ENCODE measurements at places on chromosomes 7 and 10.

DNA sequence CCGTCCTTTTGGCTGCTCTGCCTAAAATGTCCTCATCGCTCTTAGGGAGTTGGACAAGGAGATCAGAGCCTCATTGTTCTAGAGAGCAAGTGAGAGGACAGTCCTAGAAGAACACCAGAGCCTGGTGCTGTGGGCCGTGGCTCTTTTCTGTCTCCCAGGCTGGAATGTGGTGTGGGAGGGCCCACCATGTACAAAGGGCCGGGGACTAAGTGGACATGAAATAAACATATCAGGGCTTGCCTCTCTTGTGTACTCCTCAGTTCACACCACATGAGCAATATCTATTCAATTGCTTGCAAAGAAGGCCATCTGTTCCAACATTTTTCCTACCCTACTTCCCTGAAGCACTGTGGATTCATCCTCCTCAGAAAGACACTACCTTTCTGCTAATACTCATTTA is 510.4 kb downstream of the SUGCT start:
- DNase-seq: no peak

DNA sequence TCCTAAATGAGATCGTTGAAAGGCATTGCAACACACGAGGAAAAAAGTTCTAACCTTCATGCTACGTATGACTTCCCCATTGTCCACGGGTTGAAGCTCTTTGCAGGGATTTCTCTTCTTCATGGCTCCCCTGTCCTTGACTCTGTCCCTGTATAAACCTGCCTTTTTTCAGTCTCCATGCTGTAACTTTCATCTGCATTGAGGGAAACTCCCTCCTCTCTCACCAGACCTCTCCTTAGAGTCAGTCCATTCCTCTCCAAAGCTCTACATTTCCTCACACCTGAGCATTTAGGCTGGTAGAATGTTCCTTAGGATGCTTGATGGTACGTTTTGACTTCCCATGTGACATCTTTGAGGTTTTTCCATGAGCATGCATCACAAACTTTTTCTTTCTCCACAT is 134.2 kb upstream of the FAM171A1 start:
- no peak for DNase-seq

DNA sequence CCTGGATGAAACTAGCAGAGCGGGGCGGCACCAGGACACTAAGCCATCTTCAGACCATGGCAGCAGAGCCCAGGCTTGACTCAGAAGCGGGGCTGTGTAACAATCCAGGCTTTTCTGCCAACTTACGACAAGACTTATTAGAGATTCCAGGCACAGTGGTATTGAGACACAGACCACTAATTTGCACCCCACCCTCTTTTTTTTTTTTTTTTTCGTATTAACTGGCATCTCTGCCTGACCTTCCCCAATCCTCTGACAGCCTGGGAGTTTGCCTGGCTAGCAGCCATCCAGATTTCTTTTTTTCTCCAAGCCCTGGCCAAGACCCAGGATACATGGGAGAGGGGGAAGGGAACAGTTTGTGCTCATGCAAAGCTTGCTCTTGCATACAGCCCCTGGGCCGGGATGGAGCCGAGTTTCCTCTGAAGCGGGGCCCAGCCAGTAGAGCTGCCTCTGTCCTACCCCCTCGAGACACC is 182.4 kb downstream of the PLXNA4 start:
- DNase-seq: no peak

GRCh38 chr10:90889636-90890035 is 17.9 kb downstream of the RPP30 start:
- no peak for DNase-seq

DNA sequence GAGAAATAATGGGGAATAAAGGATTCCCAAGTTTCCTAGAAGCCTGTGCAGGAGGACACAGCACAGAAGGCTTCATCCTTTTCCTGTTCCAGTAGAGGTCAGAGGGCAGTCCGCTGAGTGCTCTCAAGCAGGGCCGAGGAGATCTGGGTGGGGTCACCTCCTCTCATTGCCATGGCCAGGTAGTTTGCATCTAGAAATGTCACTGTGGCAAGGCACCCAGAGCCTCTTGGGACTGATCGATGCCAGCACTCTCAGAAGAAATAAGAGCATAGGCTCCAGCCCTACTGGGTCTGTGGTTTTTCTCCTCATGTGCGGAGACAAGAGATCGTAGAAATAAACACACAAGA is 7.9 kb downstream of the NUB1 start:
- no peak for DNase-seq

DNA sequence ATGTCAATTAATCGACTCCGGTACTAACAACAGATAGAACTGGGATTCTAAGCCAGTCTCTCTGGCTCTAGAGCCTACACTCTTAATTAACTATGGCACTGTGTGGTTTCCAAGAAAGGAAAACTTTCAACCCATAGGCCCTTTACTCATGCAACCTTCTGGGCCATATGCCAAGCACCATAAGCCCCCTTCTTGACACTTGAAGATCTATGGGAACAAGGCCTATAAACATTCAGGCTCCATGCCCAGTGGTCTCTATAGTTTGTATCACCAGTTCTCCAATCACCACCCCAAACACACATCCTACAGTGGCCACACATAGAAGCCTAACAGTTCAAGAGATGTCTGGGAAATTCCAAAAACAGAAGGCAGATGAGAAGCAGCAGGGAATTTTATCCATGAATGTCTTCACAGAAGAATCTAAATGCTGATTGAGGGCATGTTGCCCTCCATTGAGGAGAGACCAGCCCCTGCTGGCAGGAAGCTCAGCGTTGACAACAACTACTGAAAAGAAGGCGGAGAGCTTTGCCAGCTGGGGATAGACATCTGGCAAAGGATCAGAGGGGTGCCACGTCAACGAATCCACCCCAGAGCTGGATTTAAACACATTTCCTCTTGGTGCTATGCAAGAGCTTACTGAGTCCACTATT is 64.4 kb downstream of the GRM3 start:
- no peak for DNase-seq

- no peak for DNase-seq
Observed at GRCh38 chr7:157482025-157482424, 145.2 kb downstream of the DNAJB6 start.

- no peak for DNase-seq
Observed at GRCh38 chr10:58695022-58695421, 182.3 kb downstream of the BICC1 start.

- DNase-seq: no peak
Observed at GRCh38 chr10:66627156-66627555, 298.7 kb upstream of the LRRTM3 start.

- DNase-seq: no peak
Observed at GRCh38 chr7:44390701-44391100, 65.3 kb upstream of the CAMK2B start.

GRCh38 chr7:84187813-84188510 is 6.6 kb downstream of the SEMA3A start:
- DNase-seq: no peak

DNA sequence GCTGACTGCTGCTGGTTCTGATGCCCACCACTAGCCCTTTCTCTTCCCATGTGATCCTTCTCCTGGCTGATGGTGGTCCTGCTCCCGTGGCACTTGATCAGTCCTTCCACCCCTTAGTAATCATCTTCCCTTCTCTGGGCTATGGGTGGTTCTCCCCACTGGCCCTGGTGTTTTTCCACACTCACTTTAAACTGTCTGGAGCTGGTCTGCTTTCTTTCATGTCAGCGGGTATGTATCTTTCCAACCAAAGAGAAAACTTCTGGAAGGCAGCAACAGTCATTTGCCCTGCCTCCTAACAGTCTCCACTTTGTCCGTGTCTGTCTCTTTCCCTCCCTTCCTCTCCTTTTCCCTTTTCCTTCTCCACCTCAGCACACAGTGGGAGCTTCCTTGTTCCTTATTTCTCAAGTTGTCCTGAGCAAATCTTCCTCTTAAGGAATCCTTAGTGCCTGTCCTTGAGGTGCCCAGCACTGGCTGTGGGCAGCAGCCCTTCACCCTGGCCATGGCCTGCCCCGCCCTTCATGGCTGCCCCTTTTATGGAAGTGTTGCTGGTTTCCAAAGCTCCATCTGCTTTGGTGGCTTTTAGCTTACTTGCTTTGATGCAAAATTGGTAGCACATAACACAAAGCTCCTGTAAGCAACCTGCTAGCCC is 189.0 kb downstream of the TCF7L2 start:
- DNase-seq: no peak

GRCh38 chr7:925601-926000 is 28.9 kb downstream of the ADAP1 start:
- DNase-seq: no peak

GRCh38 chr10:110500515-110500905 is 2.8 kb downstream of the DUSP5 start:
- no peak for DNase-seq

DNA sequence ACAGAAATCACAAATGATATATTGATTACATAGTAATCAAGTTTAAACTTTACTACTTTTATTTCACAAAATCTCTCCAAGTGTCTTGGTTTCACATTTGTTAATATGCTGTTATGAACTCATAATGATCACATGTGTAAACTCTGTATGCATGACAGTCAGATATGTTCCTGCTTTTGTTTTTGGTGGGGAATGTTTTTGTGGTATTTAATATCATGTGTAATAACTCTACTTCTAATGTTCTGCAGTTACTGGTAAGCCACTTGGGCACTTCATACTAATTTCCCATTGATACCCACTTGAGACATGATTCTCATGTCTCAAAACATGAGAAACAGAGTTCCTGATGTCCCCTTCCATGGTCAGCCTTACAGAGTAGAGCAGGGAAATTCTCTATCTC is 109.1 kb upstream of the INHBA start:
- DNase-seq: no peak

GRCh38 chr10:111246814-111247452 is 170.1 kb downstream of the ADRA2A start:
- no peak for DNase-seq

DNA sequence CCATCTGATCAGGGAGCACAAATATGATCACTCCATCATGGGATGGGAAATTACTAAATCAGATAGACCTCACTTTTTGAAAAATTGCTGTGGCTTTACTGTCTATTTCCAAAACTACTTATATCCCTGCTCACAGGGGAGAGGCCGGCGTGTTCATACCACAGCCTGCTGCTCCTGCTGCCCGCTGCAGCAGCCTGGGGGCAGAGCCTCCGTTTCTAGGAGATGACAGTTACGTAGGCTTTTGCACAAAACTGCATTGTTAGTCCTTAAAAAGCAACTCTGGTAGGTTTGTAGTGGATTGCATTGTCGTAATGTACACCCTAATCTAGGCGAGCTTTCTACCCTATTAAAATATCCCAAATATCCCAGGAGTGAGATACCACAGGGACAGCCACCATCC is 203.7 kb downstream of the EBF3 start:
- no peak for DNase-seq

GRCh38 chr7:105309235-105310169 is 79.2 kb downstream of the SRPK2 start:
- no peak for DNase-seq

GRCh38 chr10:83574770-83575169 is 564.5 kb upstream of the GHITM start:
- no peak for DNase-seq

DNA sequence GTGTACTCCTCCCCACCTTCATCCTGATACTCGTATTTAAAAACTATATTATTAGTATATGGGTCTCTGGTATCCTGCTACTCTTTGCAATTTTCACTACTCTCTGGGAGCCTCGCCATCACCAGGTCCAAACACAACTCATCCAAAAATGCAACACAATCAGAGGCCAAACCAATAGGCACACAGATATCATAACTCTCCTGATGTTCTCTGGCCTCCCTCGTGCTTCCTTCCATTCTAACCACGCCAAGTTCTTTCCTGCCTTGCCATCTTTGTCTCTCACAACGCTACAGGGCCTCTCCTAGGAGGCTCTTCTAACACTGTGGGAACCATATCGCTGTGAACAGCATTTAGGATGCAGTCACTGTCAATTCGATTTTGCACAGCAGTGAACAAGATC is 7.3 kb downstream of the RHEB start:
- DNase-seq: no peak

- DNase-seq: no peak
Observed at GRCh38 chr10:47332371-47332770, 10.1 kb downstream of the GDF2 start.

DNA sequence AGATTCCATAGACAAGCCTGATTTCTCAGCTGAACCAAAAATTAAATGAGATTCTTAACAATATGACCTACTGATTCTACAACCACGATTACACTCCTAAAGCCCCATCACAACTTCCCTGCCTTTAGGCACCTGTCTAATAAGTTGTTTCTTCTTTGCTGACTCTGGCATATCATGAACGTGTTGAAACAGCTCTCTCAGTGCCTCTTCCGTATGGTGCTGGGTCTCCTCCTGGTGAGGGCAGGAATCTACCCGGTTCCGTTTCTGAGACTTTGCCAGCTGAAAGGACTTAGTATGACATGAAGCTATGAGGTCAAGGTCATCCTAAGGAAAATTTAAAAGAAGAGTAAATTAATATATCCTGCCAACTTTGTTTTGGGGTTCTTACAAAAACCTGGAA is 48.6 kb downstream of the ARHGAP19 start:
- no peak for DNase-seq

GRCh38 chr7:128914566-128915151 is 4.2 kb upstream of the KCP start:
- DNase-seq: no peak

GRCh38 chr10:23656735-23657134 is 217.9 kb downstream of the OTUD1 start:
- no peak for DNase-seq

DNA sequence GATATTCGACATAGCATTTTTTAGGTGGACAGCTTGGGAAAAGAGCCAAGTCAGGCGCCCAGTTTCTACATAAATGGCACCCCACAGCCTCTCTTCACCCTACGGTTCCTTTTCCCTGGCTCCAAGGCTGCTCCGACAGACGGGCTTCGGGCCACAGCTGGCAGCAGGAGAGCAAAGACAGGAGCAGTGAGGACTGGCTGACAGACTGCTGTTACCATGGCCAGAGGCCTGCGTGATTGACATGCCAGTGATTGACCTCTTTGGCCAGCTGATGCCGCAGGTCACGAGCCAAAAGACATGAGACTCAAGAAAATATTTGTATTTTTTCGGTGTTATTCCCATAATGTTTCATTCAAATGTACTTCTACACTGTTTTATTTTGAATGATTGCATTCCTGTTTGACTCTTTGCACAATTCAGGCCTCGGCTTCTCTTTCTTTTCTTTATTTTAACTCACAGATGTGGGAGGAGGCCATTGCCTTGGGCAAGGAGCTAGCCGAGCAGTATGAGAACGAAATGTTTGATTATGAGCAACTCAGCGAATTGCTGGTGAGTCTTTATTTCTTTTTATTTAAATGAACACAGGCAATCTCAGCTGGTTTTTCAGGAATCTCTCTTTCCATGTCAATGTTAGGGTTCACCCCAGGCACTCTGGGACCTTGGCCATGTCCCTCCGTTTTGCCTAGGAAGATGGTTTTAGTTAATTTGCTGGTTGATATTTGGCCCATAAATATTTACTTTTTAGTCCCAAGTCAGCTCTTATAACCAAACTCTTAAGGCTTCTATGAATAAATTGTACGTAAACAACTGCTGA is 146.3 kb upstream of the NPS start:
- no peak for DNase-seq

- no peak for DNase-seq
Observed at GRCh38 chr10:51501396-51501795, 198.0 kb downstream of the CSTF2T start.
